Neuronal stem cell (in vitro differentiated cells): ENCODE measurements at places on chromosomes 13 and 19.
A peak's percentile ranks its signal among the peaks of the same experiment; 100 is the strongest.

- no peak for DNase-seq
These were observed 25.2 kb downstream of the PAN3 start for GRCh38 chr13:28163587-28163986.

DNA sequence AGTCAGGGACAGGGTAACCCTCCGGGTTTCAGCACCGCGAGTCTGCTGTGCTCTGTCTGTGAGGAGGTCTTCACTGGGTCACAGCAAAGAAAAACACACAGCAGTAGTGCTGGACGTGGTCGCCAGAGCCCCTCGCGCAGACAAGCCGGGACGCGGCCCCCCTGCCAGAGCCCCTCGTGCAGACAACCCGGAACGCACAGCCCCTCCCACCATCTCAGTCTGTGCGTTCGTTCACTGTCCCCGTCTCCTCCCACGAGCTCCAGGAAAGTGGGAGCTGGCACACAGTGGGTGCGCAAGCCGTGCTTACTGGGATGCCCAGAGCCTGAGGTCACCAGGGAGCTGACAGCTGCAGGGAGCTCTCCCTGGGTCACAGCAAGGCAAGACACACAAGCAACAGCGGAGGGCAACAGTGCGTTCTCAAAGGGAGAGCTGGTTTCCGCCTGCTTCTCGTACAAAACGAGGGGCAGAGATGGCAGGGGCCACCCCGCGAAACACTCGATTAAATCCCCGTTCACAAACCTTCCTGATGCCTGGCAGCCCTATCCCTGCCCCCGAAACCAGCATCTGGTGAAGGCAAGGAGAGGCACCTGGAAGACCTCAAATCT, 3.2 kb upstream of the PLPP2 start:
- DNase-seq = no peak

DNA sequence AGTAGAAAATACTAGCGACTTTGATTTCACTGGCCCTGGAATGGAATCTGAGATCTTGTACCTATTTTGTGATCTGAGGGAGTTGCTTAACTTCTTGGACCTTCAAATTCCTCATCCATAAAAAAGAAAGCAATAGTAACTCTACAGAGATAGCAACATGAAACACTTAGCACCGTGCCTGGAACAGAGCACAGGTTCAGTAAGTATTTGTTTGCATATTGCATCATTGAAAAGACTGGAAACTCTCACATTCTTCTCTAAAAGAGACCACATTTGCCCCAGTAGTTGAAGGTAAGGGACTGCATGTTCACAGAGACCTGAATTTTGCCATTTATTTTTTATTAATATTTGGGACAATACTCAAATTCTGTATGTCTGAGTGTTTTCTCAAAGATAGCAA, 358.1 kb downstream of the COG6 start:
- no peak for DNase-seq

GRCh38 chr13:56012644-56013043, 1128.1 kb upstream of the PRR20A start:
- DNase-seq = no peak

- DNase-seq = peak; percentile 48
These were observed at the start of gene USF2 for GRCh38 chr19:35268536-35269437. TSS of gene USF2 (plus strand) at chr19:35268962. CDS start at chr19:35269102, 140 bp downstream.

- no peak for DNase-seq
These were observed 27.9 kb upstream of the GPR183 start for GRCh38 chr13:99335087-99335486.

DNA sequence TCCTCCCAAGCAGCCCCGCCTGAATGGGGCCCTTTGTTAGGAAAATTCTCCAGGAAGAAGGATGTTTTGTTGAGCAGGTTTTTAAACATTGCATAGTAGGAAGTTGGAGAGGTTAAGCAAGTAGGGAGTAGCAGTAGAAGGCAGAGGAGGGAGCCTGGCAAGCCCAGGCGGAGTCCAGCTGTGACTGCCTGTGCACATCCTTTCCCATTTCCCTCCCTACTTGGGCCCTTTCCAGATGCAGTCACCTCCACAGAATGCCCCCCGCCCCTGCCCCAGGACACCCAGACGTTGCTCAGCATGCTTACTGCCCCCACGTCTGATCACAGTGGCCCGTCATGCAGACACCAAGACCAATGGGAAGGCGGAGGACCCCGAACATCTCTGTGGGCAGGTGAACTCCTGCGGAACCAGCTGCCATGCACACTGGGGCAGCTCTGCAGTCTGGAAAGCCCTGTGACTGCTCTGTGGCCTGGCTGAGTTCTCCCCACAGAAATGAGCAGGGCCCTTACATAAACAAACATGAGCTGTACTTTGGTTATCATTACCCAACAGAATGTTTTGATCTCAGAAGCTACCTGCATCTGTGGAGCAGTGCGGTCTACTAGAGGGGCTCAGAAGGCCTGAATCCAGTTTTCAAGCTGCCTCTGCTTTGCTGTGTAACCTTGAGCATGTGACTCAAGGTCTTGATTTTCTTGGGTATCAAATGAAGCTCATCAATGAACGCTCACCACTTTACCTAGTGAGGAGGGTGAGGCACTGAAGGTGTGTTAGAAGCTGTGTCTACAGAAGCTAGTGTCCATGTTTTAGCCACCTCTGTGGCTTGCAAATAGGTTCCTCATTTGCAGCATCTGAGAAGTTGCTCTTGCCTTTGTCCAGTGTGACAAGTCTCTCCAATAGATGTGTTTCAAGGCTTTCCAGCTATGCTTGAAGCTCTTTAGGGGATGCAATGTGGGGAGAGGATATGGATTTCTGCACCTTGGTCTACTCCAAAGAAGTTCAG, 84.2 kb downstream of the TNFRSF19 start:
- no peak for DNase-seq

GRCh38 chr19:56071151-56071550, 49.9 kb downstream of the ZNF787 start:
- DNase-seq = no peak

- DNase-seq = no peak
These were observed 368.7 kb downstream of the LIG4 start for GRCh38 chr13:107846642-107847041.

DNA sequence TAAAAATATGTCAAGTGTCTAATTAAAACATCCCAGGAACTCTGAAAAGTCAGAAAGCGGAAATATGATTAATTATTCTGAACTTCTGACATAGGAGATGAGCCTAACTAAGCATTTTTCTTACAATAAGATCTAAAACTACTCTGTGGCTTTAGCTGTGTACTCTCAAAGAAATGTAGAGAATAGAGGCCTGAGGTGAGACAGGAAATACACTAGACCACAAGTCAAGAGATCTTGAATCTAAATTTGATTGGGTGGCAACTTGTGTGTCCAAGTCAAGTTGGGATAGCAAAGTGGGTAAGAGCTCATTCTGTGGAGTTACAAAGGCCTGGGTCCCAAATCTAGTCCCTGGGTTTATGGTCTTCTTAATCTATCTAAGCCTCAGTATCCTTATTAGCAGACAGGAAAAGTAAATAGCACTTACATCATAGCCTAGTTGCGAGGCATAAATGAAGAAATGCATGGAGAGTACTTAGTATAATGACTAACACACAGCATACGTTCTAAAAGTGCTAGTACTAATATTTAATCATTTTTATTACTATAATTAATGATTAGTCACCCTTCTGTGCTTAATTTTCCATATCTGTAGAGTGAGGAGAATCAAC, 9.4 kb upstream of the LRRC63 start:
- no peak for DNase-seq

DNA sequence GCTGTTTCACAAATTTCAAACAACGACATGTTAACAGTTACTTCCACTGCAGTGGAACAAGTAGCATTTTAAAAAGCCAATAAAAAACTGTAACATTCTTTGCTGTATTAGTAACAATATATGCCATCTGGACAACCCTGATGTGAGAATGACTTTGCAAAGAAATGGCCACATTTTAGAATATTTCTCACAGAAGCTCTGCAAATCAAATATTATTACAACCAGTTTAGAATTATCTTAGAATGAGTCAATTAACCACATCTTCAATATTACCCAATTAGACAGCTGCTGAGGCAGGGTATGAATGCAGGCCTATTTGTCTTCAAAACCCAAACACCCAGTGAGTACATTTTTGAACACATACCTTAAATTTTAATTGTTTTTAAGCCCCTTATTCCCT, 3.2 kb downstream of the ZNF699 start:
- DNase-seq = no peak

GRCh38 chr13:46975173-46975572, 78.3 kb upstream of the HTR2A start:
- no peak for DNase-seq

DNA sequence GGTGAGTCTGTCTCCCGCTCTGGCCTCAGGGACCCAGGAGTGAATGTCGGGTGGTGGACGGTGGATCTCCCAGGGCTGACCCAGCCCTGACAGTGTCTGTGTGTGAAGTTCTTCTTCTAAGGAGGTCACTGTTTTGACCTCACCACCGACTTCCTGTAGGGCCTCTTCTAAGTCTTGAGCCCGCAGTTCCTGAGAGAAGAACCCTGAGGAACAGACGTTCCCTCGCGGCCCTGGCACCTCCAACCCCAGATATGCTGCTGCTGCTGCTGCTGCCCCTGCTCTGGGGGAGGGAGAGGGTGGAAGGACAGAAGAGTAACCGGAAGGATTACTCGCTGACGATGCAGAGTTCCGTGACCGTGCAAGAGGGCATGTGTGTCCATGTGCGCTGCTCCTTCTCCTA, at the start of gene SIGLEC7:
TSS of gene SIGLEC7 (plus strand) at position 183 of the 400 bp plus-strand sequence. CDS start at position 252, 69 bp downstream.
- no peak for DNase-seq

DNA sequence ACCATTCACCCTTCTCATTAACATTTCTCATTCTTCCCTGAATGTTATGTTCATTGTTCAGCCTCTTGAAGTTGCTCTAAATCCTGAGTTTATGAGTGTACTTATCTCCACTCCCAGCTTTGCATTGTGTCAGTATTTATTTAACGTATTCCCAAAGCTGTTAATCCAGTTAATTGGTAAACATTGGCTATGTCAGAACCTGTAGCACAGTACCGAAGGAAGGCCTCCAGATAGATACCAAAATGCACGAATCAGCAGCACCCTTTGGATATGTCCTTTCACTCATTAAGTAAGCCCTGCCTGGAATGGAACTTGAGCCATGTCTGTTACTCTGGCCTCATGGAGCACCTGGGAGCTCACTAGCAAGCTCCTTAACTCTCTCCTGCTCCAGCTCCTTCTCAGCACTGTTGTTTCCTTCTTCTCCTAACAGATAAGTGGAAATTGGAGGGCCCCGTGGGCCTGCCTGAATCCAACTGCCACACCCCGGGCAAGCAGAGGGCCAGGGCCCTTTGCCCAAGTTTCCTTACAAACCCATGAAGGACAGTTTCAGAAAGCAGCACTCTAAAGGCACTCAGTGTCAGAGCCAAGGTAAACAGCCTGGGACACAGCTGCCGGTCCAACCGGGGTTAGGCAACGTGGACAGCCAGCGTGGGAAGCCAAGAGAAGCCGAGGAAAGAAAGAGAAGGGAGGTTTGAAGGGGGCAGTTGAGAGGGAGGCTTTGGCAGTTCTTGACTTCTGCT, 155.0 kb upstream of the SERP2 start:
- DNase-seq = no peak

DNA sequence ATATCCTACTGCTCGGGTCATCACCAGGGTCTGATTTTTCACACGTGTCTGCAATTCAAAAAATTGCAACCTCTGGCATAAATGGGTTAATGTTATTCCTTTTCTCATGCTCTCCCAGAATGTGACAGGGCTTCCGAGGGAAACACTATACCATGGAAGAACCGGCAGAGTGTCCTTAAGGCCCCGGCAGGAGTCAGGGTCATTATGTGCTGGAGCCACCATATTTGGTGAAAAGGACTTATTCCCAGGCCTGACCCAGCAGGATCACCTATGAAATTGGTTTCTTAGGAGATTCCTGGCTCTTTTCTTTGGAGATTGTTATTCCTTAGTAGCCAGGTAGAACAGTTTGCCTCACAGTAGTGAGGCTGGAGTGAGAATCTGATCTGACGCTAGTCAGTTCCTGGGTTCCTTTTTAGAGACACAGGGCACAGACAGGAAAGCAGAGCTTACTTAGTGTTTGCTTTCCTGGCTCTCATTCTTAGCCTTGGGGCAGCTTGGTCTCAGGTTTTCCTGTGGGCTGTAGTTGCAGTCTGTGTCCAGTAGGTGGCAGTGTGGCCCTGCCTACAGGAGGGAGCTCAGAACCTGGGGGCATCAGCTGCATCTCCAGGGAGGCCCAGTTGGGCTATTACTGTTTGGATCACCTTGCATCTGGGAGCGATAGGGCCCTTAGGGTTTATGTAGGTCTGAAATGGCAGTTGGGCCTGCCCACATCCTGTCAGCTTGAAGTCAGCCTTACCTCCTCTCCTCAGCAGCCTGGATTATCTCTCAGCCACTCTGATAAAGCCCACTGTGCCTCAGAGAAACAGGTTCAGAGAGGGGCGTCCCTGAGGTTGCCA, 12.4 kb downstream of the SNRNP70 start:
- peak; percentile 83 for DNase-seq

DNA sequence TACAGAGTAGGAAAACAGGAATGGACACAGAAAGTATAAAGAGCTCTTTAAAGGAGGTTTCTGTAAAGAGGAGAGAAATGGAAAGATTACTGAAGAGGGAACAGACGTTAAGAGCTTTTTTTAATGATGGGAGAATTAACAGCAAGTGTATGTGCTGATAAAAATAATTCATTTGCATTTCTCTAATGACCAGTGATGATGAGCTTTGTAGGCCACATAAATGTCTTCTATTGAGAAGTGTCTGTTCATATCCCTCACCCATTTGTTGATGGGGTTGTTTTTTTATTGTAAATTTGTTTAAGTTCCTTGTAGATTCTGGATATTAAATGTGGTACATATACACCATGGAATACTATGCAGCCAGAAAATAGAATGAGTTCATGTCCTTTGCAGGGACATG, 40.0 kb downstream of the MYO16 start:
- DNase-seq = no peak

- peak; percentile 57 for DNase-seq
These were observed 52.7 kb downstream of the TRPM4 start for GRCh38 chr19:49210108-49210900.

DNA sequence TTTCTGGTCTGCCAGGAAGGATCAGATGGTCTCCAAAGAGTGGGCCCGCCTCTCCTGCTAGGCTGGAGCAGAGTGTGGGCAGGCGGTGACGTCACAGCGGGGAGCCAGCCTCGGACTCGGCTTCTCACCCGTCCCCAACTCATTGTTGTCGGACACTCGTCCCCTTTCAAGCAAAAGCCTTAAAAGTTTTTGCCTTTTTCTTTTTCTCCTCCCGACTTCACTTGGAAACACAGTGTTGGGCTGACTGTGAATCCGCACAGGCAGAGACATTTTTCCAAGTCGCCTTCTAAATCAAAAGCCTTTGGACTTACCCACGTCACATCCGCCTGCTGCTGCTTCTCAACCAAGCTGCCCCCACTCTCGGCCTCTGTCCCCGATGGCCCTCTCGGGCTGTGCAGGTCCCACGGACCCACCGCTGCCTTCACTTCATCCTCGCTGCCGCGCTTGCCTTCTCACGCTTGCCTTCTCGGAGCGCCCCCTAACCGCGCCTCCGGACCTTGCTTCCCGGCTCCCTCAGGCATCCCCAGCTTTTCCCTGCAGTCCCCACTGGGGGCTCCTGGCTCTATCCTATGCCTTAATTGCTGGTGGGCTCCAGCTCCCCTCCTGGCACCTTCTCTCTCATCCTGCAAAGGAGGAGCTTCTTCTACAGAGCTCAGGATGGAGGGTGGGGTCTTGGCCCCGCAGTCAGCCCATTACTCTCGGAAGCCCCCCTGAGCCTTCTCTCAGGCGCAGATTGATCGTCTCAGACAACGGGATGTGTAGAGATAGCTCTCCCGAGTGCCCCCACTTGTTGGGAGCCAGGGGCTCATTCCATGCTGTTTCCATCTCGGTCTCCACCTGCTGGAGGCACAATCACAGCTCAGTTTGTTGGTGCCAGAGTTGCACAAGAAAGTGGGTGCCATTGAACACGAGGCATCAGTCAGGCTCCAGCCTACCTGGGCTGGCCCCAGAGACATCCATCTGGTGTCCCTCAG, 3.9 kb upstream of the ZNF135 start:
- DNase-seq = no peak

GRCh38 chr13:36764957-36765356, 54.1 kb upstream of the RFXAP start:
- no peak for DNase-seq

- no peak for DNase-seq
These were observed 306.4 kb downstream of the DCLK1 start for GRCh38 chr13:35824825-35825224.
